Gastrocnemius medialis (tissue), 4 donors: ENCODE measurements at places on chromosomes 1 and 21. TPM values are rescaled to one million over a fixed set of nuclear protein-coding genes. Genes with fewer than 3 reads are reported as not detected.
A peak's percentile ranks its signal among the peaks of the same experiment; 100 is the strongest.

Gene CYP4A11
- not detected for total RNA-seq

GRCh38 chr1:215188302-215188950 lies 105.9 kb downstream of the KCNK2 start:
- H3K4me1 ChIP-seq: no peaks in the 10 kb centered on the region
- H3K27me3 ChIP-seq: no peaks in the 10 kb centered on the region
- no peaks in the 10 kb centered on the region for H3K36me3 ChIP-seq
- DNase-seq: no peak

DNA sequence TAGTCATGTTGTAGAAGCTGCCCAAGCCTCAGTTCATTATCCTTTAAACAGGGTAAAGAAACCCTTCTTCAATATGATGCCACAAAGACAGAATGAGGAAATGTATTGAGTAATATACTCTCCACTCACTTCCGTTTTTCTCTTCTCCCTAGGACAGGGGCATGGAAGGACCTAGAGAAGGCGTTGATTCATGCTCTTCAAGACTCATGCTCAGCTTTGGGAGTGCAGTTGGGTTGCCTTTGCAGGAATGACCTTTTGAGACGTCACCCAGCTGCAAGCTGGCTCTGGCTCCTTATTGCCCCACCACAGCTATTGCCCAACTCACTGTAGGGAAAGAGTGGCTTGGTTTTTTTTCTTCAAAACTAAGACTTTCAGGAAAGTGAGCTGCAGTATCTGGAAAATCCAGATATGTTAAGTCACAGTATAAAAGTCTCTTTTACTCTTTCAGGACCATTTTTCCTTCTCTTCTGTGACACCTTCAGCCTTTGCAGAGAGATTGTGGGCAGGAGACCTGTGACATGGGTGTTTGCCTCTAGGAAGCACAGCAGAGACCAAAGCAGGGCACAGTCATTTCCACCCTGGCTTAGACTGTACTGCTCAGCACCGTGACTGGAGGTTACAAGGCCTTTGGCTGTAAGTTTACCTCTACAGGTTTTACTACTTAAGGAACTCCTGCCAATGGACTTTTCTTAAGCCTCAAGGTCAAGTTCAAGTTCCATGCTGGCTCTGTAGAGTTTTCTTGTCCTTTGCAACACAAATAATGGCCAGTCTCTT lies 39.5 kb downstream of the XCL2 start:
- no peaks in the 10 kb centered on the region for H3K27me3 ChIP-seq
- H3K4me1 ChIP-seq: peaks cover 7% of the 10 kb centered on the region
- no peak overlapping the region for H3K4me3 ChIP-seq
- H3K36me3 ChIP-seq: no peaks in the 10 kb centered on the region
- H3K27ac ChIP-seq: no peak overlapping the region

DNA sequence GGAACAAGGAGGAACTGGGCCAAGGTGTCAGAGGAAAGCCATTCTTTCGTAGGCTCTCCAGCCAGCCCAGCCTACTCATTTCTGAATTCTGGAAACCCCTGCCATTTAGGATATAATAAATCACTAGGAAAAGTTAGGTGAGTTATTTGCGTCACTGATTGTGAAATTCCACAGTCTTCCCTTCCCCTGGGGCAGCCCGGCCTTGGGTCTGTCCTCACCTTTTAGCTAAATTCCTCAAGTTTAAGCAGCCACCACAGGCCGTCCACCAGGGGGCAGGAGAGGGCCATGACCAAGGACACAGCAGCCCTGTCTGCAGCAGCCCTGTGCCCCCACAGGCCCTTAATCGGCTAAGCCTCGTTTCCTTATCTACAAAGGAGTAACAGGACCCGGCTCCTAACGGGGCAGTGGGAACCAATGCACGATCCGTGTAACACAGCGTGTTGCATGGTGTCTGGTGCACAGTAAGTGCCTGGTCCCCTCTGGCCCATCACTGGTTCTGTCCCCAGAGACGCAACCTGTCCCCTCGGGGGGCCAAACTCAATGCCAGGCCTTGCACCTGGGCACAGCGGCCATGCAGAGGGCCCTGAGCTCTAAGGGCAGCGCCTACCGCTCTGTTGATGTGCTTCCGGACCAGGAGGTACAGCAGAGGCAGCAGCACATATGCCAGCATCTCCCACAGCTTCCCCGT lies 18.1 kb downstream of the GPR157 start:
- peak; percentile 69 for DNase-seq
- no peak overlapping the region for H3K4me3 ChIP-seq
- peaks cover 19% of the 10 kb centered on the region for H3K36me3 ChIP-seq

DNA sequence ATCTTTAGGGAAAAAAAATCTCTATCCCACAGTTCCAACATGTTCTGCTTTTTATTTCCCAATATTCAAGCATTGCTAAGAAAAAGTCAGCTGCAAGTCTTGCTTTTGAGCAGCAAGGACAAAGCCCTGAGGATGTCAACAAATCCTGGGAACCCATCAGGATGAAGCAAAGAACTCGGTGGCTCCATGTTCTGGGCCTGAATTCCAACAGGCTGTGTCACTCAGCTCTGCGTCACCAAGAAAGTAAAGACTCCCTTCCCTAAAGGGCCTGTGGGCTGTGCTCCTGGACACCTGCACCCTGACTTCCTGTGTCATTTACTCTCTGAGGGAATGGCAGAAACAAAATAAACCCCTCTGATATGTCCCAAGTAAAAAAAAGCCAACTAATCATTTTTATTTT lies 95.5 kb downstream of the TIAM1 start:
- no peak overlapping the region for H3K27ac ChIP-seq
- H3K36me3 ChIP-seq: no peaks in the 10 kb centered on the region
- no peaks in the 10 kb centered on the region for H3K4me1 ChIP-seq
- H3K4me3 ChIP-seq: no peak overlapping the region

Gene MYBPHL
- not detected for total RNA-seq
